ENCODE measurements at places on chromosomes 12 and 14.

DNA sequence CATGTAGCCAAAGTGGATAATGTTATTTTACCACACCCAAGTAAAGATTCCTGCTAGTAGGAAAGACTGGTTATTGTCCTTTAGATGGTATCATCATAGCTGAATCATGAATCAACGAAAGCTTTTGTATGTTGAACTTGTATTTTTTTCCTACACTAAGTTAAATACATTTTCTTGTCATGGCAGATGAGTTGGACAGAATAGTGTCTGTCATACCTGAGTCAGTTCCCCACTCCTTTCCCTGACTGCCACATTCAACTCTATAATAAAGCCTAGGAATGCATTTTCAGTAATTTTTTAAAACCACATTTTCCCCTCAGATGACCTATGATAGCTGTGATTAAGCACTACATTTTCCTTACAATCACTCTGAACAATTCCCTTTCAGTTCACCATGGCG lies 9.3 kb upstream of the PTHLH start:
- no peak for DNase-seq

DNA sequence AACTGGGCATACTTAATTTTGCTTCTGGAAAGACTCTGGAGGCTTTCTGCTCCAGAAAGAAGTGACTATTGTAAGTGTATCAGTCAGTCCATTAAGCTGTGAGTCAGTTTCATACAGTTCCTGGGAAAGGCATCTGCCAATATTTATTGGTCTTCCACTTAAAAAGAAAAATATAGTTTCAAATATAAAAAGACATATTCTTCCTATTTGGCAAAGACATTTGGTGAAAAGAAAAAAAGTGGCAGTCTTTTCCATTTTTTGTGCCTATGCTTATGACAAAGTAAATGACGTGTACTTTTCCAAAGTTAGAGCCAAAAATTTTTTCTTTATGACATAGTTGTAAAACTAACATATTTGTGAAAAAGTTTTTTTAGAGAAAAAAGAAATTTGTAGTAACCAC lies 12.3 kb downstream of the TMEM30B start:
- DNase-seq = no peak

DNA sequence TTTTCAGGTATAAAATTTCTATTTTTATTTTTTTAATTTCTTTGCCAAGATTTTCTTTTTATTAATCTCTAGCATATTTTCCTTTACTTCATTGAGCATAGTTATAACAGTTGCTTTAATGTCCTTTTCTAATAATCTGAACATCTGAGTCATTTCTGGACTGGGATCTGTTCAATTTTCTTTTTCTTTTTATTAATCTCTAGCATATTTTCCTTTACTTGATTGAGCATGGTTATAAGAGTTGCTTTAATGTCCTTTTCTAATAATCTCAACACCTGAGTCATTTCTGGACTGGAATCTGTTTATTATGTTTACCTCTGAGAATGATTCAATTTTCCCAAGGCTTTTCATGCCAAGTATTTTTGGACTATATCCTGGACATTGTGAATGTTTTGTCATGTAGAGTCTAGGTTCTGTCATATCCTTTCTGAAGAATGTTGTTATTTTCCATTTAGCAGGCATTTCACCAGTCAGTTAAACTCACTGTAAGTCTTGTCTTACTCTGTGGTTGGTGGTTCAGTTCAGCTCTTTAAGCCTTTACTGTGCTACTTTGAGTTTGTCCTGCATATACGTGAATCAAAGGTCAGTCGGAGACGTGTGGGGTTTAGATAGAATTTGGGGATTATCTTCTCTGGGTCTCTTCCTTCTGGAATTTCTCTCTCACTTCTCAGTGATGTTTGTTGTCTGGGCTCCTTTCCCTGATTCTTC lies 20.3 kb downstream of the TTC6 start:
- DNase-seq = no peak

GRCh38 chr14:83355609-83356008 lies 1822.0 kb upstream of the SEL1L start:
- no peak for DNase-seq

DNA sequence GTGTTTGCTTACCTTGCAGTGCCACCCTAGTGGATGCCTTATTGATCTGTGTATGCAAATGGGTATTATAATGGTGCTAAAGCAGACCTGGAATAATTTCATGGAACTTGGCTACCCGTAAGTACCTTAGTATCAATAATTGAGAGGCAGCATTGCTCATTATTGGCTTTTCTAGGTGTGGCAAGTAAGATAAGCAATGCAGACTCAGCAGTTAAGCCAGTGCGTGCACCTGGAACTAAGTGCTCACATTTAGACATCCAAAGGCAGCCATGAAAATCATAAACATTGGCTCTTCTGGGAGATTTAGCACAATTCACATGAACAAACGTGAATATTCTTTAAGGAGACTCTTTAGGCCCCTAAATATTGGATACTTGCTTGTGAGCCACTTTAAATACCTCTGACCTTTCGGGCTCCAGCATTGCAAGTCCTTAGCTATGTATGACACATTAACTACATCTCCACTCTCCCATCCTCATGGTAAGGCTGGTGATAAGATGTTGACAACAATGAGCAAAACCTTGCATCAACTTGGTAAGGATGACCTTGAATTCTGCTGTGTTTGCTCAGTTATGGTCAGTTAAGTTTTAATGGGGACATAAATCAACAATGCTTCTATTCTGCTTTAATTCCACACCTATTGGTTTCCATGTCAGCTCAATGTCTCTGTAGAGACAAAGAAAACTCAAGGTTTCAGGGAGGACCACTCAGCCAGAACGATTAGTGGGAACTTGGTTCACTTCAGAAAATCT lies 112.0 kb downstream of the SLC5A8 start:
- no peak for DNase-seq

DNA sequence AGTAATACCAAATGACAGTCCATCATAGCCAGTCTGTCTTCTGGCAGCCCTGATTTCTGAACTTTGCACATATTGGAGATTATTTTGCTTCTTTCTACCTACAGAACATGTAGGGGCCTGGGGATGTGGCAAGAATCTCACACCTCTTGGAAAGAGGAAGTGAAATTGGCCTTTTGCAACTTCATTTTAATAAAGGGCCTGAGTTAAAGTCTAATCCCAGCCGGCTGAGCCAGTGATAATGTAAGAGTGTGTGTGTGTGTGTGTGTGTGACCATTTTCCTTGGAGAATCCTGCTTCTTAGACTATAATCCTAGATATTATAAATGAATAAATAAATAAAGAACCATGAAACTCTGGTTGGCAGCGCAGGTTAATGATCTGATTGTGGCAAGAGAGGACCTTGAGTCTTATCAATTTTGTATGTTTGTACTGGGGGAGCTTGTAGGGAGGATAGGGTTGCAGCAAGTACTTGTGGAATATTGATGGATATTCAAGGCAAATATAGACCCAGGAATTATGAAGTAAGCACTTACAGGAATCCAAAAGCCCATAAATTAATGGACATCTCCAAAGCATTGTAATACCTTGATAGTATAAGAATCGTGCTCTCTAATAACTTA lies 233.2 kb upstream of the AMIGO2 start:
- peak; percentile 20 for DNase-seq

DNA sequence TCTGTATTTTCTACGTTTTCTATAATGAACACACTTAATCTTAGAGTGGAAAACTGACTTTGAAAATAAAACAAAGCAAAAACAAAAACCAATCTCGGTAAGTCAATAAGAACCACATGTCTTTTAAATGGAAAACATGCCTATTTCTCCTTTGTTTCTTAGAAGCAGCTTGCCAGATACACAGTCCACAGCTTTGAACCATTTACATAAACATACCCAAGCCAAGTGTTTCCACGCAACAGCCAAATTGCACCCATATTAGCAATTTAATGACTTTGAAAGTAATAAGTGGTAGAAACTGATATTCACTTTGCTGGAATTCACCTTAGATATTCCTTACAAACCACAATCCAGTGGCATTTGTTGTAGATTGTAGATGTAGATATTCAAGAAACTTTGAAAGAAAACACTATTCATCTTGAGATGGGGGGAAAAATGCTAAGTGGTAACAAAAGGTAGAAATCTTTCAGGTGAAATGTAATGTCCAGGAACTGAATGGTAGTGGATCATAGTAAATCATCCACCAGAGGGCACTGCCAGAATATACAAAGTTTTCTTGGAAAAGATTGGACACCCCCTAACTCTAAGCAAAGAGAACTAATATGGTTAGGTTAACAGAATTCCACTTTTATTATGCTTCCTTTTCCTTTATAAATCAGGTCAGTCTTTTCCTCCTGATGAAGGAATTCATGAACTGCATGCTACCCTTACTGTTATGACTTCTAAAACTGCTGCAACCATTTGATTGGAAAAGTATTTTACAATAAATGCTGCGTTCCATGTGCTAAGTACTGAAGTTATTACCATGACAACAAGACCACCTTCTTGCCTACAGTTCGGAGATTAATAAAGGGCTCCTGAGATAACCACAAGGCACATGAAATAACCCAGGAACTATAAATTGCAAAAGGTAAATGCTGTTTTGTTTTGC lies 69.8 kb downstream of the RERG start:
- DNase-seq = peak; percentile 55

GRCh38 chr12:125254236-125254635 lies 189.0 kb downstream of the AACS start:
- DNase-seq = no peak

GRCh38 chr14:75822522-75823141 lies 159.2 kb downstream of the TGFB3 start:
- DNase-seq = no peak

DNA sequence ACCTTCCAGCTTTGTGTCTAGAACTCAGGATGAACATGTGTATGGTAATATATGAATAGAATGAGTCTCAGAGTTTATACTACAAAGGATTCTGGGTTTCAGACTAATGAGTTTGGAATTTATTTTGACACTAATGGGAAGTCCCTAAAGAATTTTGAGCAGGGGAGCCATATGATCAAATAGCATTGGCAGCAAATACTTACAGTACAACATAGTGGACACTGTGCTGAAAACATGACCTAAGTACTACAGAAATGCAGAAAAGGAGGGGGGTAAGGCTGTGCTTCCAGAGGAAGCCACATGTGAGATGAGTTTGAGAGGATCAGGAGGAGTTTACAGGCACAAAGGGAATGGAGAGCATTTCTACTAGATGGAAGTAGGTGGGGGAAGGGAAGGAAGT lies 225.8 kb downstream of the C12orf42 start:
- DNase-seq = no peak

- peak; percentile 58 for DNase-seq
These were observed 896 bp upstream of the CDKN1B start for GRCh38 chr12:12716151-12716792.

GRCh38 chr12:11876307-11876706 lies 194.4 kb upstream of the BCL2L14 start:
- peak; percentile 71 for DNase-seq

DNA sequence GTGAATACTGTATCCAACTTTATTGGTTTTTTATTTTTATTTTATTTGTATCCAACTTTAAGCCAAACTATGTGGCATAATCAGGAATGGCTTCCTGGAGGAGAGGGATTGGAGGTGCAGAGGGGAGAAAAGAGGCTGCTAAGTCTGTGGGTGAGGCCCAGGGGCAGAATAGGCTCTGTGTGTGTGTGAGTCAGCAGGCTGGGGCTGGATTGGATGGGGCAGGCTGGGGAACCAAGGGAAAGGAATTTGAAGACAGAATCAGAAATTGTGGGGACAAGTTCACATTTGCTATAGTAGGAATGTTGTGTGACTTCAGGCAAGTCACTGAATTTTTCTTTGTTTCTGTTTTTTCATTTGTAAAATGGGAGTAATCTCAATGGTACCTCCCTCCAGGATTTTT lies 12.8 kb upstream of the RILPL1 start:
- no peak for DNase-seq

DNA sequence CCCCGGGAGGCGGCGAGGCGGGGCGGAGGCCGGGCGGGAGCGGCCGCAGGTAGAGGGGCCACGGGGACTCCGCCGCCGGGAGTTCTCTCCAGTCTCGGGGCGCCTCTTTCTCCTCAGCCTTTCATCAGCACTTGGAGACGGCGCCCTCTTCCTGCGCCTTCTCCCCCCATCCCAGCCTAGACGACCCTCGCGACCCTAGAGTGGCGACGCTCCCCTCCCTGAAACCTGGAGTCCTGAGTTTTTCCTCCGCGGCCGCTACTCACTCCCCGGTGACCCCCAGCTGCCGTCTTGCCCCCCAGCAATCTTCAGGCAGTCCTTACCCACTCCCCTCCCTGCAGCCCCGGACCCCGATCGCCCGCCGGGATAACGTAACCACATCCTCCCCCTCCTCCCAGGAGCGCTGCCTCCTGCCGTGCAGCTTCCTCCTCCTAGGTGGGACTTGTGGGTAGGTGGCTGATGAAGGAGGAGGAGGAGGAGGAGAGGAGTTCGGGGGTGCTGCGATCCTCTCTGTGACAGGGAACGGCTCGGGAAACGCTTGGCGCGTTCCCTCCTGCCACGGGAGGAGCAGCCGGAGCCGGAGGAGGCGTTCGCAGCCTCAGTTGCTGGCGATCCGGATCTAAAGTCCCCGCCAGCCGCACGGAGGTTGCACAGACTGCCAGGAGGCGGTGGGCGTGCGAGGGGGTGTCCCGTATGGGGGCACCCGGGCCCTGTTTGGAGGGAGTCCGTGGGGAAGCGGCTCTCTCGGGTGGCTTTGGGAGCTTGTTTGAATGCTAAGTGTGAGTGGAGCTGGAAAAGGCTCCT lies 891 bp downstream of the PLEKHA5 start:
- peak; percentile 30 for DNase-seq

- peak; percentile 48 for DNase-seq
These were observed 13.0 kb downstream of the ZFP36L1 start for GRCh38 chr14:68779761-68780323.

GRCh38 chr14:80805136-80805535 lies 136.4 kb downstream of the CEP128 start:
- DNase-seq = no peak

- no peak for DNase-seq
These were observed 493 bp downstream of the HOXC5 start for GRCh38 chr12:54033106-54033979.

GRCh38 chr12:55686366-55687010 lies 21.2 kb downstream of the ITGA7 start:
- no peak for DNase-seq

GRCh38 chr14:54443981-54444380 lies 2.8 kb upstream of the CNIH1 start:
- DNase-seq = no peak

DNA sequence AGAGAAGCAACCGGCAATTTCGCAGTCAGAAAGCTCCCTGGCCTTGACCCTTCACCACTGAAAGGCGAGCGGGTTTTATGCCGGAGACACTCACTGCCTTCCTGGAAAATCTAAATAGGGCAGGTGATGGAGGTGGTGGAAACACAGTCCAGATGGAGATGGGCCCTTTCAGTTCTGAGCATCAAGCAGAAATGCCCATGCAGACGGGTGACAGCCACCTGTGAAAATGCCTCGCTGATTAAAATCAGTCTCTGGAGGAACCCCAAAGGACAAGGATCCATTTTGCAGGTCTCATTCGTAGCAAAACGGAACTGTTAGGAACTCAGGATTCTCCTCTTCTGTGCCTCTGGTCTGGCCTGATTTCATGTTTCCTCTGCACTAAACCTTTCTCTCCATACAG lies 74.2 kb downstream of the FZD10 start:
- DNase-seq = no peak

DNA sequence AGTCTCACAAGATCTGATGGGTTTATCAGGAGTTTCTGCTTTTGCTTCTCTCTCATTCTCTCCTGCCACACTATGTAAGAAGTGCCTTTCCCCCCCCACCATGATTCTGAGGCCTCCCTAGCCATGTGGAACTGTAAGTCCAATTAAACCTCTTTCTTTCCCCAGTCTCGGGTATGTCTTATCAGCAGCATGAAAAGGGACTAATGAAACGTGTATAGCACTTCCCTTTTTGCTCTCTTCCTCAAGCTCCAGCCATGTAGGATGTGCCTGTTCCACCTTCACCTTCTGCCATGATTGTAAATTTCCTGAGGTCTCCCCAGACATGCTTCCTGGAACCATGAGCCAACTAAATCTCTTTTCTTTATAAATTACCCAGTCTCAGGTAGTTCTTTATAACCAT lies 7.0 kb upstream of the CRACR2A start:
- no peak for DNase-seq
